ENCODE measurements at places on chromosomes 16 and 17.

DNA sequence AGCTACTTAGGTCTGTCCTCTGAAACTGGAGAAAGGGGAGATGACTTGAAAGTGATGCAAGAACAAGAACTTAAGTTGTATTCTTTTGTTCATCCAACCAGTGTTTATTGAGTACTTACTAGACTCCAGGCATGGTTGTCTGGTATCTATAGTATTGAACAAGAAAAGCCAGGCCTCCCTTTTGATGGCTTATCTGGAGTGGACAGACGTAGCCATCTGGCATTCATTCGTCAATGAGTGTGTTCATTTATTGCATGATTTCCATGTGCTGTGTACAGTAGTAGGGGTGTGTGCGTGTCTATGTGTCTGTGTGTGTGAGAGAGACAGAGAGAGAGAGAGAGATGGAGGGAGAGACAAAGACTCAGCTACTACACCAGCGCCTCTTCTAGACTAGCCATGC is 9.2 kb downstream of the ABAT start:
- no peak for DNase-seq

GRCh38 chr17:34121311-34121710 is 133.8 kb upstream of the CCL2 start:
- no peak for DNase-seq

- DNase-seq: no peak
Measured at GRCh38 chr17:35870906-35871819, 2.5 kb upstream of the HEATR9 start.

- DNase-seq: no peak
Measured at GRCh38 chr16:80103463-80103862, 437.3 kb upstream of the DYNLRB2 start.

- no peak for DNase-seq
Measured at GRCh38 chr16:89619840-89620239, 6.4 kb downstream of the DPEP1 start.

DNA sequence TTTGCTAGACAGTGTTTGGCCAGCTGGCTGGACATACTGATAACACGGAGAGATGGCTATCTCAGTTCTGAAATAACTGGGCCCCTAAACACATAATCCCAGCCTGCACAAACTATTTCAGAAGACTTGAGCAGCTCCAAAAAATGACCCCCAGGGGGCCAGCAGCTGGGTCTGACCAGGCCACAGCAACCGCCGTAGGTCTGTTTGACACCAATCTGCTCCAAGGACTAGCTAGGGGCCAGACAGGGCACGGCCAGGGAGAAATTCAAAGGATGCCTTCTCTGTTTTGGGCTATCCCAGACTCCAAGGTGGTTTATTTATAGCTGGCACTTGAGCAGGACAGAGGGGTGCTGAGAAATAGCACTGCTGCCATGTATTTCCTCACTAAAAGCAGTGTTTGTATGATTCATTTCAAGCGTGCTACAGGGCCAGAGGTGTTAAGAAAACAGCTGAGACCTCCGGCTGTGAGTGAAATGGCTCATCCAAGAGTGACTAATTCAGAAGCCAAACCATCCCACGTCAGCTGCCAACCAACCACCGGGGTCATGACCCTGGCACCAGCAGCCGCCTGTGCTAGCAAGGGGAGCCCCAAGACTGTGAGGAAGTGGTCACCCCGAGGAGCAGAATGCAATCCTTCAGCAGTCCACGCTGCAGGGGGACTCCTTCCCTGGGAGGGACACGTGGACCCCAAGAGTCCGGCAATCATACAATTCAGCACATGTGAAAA is 5.7 kb downstream of the GGA2 start:
- peak; percentile 79 for DNase-seq

DNA sequence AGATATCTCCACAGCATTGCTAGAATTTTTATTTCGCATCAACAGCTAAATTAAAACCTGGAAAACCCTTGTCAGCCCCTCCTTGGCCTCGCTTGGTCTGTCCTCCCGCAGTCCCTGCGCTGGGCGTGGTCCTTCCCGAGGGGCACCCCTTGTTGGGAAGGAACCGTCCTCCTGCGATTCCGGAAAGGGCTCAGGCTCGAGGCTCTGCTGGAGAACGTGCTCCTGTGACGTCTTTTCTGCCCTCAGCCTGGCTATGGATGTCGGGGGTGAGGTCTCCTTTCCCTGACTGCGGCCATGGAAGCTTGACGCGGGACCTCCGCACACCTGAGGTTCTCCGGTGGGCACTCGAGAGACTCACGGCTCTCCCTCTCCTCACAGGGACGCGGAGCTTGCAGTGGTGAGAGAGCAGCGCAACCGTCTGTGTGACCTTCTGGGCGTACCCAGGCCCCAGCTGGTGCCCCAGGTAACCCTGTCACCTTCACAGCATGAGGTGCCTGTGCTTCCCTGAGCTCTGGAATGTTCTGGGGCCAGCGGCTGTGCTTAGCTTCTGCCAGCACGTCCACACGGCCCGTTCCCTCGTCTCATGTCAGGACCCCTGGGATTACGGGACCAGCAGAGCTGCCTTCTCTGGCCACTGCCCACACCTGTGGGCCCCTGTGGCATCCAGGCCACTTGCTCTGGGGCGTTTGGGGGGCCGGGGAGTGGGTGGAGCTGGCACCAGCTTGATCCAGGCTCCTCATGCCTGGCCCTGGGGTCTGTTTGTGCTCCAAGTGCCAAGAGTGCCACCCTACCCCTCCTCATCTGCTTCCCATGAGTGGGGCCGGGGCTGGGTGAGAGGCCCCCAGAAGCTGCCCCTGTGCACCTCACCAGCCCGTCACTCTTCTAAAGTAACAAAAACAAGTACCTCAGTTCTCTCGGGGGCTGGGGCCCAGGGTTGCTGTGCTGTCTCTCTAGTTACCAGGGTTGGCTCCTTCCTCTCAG is 101.5 kb upstream of the ZNF750 start:
- DNase-seq: no peak

- no peak for DNase-seq
Measured at GRCh38 chr16:86292171-86292775, 218.1 kb upstream of the FOXF1 start.

DNA sequence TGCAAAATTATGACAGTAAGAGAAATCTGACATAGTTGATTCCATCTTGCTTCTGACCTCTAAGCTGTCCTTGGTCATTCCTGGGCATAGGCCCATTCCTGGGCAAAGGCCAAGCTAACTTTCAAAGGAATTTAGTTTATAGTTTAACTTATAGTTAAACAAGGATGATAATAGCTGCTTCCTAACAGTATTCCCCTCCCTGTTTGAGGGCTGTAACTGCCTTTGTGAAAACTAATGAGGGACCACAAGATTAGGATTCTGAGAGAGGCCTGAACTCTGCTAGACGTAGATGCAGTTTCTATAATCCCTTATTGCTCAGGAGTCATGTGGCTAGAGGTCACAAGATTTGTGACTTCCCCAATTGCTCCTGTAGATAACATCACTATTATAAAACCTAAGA is 80.2 kb upstream of the ASIC2 start:
- no peak for DNase-seq

GRCh38 chr17:76631821-76632565 is 11.6 kb downstream of the ST6GALNAC1 start:
- no peak for DNase-seq

- no peak for DNase-seq
Measured at GRCh38 chr17:71085238-71086033, 916.1 kb downstream of the KCNJ2 start.

DNA sequence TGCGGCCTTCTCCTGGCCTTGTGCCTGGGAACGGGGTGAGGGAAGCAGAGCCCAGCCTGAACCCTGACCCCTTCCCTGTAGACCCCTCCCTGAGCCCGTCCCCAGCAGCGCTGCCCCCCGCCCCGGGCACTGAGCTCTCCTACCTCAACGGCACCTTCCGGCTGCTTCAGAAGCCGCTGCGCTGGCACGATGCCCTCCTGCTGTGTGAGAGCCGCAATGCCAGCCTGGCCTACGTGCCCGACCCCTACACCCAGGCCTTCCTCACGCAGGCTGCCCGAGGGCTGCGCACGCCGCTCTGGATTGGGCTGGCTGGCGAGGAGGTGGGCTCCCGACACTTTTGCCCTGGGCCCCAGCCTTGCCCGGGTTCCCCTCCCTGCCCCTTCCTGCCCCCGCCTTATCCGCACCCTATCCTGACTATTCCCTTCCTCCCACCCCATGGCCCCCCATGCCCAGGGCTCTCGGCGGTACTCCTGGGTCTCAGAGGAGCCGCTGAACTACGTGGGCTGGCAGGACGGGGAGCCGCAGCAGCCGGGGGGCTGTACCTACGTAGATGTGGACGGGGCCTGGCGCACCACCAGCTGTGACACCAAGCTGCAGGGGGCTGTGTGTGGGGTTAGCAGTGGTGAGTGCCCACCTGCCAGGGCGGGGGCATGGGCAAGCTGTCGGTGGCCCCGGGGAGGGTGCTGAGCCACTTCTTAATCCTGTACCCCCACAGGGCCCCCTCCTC is 62.1 kb downstream of the MRC2 start:
- DNase-seq: no peak

GRCh38 chr17:2238432-2239169 is 65.0 kb downstream of the SMG6 start:
- DNase-seq: no peak

GRCh38 chr16:65947951-65948350 is 418.5 kb upstream of the CDH5 start:
- DNase-seq: no peak

GRCh38 chr16:10660950-10661635 is 33.6 kb downstream of the TEKT5 start:
- no peak for DNase-seq

DNA sequence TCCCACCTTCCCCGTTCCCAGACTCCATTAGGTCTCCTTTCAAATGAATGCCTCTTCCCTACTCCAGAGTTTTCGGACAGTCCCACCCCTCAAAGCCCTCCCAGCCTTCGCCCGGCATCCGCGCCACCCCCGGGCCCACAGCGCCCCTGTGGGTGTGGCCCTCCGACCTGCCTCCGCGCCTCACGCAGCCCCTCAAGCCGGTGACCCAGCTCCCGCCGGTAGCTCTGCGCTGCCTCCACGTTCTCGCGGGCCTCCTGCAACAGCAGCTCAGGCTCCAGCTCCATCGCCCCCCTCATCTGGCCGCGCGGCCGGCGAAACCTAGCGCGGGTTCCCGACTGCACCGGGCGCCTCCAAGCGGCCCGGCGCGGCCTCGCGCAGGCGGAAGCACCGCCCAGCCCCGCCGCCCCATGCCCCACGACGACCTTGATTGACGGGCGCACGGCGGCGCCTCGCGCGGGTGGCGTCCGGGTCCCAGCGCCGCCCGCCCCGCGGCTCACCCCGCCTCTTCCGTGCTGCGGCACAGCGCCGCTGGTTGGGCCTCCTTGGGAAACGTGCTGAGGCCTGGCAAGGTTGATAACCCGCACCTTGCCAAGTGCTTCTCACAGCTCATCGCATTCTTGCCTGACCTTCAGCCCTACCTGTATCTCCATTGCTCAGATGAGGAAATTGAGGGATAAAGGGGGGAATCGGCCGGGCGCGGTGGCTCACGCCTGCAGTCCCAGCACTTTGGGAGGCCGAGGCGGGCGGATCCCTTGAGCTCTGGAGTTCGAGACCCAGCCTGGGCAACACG is at the start of gene CRLF3:
Gene CRLF3, minus strand, starts transcription at position 337 of the 790 bp plus-strand sequence. Its CDS starts 41 bp downstream, at position 296.
- DNase-seq: peak; percentile 93

DNA sequence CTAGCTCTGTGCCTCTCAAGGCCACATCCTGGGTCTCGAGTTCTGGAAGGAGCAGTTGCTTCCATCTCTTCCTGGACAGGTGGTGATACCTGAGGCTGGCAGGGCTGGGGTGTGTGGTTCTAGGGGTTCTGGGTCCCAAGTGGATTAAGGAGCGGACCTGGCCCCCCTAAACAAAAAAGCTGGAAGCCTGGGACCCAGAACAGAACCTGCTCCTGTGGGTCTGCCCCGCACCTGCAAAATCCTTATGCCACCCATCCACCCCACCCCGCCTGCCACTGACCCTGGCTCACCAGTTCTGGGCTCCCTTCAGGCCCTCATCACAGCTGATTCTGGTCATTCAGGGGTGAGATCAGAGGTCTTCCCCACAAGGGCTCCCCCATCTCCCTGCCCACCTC is 44.8 kb downstream of the ADCY7 start:
- no peak for DNase-seq

DNA sequence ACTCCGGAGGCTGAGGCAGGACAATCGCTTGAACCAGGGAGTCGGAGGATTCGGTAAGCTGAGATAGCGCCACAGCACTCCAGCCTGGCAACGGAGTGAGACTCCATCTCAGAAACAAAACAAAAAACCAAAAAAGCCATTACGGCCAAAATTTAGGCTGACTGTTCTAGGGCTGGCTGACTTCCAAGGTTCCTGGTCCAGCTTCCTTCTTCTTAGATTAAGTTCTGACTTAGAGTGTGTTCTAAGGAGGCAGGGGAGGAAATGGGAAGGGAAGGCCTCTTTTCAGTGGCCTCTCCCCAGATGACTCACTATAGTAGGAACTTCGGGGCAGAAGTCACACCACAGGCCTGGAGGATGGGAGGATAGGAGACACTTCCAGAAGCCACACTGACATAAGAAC is 27.7 kb upstream of the CLEC18B start:
- DNase-seq: no peak

DNA sequence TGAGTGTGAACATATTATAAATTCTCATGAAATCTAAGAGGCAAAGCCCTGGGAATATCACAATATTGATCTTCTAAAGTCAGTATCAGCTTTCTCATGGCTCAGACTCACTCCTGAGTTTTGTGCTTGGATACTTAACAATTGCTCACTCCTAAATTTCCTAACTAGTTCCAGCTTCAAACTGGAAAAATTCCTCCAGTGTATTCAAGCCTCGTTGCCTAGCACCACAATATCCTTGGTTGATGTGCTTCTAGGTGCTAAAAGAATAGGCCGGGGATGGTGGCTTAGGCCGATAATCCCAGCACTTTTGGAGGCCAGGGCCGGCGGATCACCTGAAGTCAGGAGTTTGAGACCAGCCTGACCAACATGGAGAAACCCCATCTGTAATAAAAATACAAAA is 62.5 kb downstream of the XYLT1 start:
- no peak for DNase-seq

GRCh38 chr16:66728117-66728787 is 23.2 kb downstream of the DYNC1LI2 start:
- DNase-seq: no peak

DNA sequence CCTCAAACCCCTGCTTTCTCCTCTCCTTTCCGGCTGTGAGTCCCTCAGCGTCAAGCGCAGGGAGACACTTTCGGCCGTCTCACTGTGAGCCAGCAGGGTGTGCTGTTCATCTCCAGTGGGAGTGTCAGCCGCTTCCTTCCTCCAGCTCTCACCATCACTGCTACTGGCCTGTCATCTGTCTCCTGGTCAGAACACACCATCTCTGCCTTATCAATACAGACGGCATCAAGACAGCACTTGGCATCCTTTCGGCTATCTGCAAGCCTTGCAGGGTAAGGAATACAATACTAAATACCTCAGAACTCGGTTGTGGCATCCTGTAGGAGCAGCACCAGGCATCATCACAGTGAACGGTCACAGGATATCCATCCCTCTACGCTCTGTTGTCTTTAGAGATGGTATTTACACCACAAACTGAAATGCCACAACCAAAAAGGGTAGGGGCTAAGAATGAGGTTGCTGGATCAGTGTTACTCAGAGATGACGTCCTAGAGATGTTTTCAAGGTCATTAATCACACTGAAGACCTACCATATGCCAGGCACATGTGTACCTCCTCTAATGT is 20.7 kb upstream of the CMTM4 start:
- no peak for DNase-seq

GRCh38 chr17:21013983-21014382 is 28.8 kb downstream of the USP22 start:
- no peak for DNase-seq

Measured in activated T-cell treated with anti-CD3 and anti-CD28 coated beads for 48 hours (primary cell).